ENCODE measurements at places on chromosomes 3 and 15.

DNA sequence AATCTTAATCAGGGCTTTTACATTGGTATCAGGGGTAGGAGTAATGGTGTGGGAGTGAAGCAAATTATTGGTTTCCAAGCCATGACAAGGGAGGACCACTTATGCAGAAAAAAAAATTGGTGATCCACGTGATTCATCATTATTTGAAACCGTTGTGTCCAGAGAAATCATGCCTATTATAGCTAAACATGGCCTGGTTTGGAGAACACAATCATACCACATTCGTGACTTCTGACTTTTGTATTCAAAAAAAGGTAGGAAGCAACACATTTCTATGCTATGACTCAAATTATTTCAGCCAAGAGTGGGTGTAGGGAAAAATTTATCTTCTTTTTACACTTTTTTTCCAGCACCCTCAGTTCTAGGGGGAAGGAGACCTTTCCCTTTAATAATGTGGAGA is 924.3 kb upstream of the GBE1 start:
- no peak for DNase-seq

GRCh38 chr15:64438653-64439447 is 21.5 kb upstream of the ZNF609 start:
- DNase-seq, result no peak

GRCh38 chr15:93109336-93110102 is 20.5 kb upstream of the RGMA start:
- no peak for DNase-seq

- peak; percentile 22 for DNase-seq
These were observed 728 bp downstream of the TRANK1 start for GRCh38 chr3:36944012-36944640.

DNA sequence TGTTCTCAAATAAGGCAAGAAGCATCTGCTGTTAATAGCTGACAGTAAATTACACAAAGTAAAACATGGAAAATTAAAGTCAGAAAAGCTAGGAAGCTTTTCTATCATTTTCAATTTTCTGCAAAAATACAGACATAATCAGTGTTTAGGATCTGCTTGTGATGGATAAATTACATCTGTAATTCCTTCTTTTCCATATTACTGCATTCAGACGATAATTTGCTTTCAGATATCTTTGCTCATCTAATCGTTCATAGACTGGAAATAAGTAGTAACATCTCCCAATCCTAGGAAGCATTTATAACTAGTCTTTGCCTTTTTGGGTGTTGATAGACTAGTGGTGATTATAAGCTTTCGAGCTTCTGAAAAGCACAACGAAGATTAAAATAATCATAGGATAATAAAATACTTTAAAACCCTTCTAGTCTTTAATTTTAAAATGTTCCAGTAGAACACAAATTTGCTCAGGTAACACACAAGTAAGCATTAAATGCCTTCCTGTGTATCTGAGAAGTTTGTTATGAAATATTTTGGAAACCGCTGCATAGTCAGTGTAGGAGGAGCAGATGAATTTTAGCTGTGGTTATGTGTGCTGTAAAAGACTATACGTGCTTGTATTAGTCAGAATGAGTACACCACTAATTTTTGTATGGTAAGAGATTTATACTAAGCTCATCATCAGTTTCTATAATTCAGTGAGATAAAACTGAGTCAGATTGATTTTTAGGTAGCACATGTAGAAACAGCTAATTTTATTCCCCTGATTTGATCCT is 41.0 kb downstream of the MBNL1 start:
- DNase-seq, result no peak

DNA sequence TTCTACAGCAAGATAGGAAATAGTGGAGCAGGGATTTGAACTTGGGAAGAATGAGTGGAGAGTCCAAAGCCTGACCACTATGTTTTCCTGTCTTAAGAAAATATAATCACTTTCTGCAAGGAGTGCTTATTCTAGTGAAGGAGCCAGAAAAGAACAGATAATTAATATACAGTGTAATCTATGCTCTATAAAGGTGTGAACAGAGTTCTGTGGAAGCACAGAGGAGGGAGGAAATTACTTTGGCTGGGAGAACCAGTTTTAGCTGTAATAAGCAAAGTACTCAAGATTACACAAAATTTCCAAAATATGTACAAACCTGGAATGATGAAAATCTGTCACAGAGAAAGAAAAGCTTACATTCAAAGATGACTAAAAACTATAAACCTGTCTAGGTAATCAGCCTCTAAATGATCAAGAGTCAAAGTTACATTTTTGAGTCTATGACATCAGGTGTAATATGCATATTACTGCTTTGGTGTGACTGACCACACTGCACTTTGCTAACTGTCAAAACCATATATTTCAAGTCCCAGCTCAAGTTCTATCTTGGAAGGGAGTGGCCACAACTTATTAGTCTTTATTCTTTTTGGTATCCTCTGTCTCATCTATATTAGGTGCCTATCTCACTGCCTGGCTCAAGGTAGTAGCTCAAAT is 40.7 kb upstream of the MB21D2 start:
- DNase-seq, result no peak

DNA sequence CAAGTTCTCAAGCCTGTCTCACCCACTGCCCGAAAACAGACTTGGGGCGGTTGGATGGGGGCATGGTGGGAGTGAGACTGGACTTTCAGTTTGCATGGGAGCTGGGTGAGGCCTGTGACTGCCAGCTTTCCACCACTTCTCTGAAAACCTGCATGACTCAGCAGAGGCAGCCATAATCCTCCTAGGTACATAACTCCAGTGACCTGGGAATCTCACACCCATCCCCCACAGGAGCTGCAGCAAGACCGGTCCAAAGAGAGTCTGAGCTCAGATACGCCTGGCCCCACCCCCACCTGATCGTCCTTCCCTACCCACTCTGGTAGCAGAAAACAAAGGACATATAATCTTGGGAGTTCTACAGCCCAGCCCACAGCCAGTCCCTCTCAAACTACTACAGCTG is 107.2 kb downstream of the NSMCE3 start:
- no peak for DNase-seq

DNA sequence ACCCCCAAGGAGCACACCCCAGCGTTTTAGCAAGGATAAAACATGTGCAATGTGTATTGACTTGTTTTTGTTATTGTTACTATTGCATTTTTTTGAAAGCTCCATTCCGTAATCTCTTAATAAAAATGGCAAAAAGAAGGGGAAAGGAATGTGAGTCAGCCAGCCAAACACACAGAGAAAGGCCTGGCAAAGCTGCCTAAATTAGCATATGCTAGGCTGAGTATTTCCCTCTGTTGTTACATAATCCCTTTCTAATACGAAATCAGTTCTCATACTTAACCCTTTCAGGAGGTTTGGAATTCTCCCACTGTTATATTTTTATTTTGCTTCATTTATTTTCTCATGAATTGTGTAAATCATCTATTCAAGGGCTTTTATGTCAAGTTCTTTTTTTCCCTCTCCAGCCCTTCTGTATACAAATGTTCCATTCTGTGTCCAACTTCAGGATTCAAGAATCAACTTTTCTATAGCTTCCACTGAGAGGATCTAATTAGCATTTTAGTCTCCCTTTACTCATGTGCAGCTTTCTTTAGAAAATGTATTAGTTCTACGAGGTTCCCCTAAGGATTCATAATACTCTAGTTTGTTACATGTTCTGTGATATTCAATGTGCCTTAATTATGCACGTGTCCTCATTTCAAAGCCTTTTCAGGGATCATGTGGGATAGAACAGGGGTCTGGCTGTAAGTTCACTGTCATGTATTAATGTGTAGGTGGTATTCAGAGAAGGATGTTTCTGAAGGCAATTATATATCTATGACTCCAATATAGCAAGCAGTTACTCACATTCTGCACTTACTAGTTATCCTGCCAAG is 9.2 kb downstream of the CADM2 start:
- no peak for DNase-seq

- DNase-seq, result no peak
These were observed 388.7 kb upstream of the CFAP20DC start for GRCh38 chr3:59438492-59438891.

GRCh38 chr15:89794627-89795241 is 18.6 kb downstream of the MESP2 start:
- no peak for DNase-seq

DNA sequence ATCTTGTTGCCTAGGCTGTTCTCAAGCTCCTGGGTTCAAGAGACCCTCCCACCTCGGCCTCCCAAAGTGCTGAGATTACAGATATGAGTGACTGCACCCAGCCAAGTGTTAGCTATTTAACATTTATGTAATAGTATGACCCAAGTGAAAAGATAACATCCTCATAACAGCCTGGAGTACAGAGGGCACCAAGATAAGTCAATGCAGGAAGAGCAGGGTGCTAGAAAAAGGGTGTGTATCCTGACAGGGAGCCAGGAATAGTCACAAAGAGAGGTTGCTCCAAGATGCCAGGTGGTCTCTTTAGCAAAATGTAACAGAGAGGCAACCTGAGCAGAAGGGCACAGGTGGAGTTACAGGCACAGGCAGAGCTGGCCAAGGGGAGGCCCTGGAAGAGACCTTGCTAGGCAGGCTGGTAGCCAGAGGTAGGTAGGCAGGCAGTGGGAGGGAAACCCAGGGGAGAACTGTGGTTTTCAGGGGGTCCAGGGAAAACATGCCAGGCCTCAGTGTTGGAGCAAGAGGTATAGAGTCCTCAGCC is 277.4 kb downstream of the ERC2 start:
- DNase-seq, result no peak

- no peak for DNase-seq
These were observed 83.3 kb downstream of the SNRK start for GRCh38 chr3:43369404-43370292.

- no peak for DNase-seq
These were observed 390.1 kb downstream of the IL20RB start for GRCh38 chr3:137347817-137348368.

DNA sequence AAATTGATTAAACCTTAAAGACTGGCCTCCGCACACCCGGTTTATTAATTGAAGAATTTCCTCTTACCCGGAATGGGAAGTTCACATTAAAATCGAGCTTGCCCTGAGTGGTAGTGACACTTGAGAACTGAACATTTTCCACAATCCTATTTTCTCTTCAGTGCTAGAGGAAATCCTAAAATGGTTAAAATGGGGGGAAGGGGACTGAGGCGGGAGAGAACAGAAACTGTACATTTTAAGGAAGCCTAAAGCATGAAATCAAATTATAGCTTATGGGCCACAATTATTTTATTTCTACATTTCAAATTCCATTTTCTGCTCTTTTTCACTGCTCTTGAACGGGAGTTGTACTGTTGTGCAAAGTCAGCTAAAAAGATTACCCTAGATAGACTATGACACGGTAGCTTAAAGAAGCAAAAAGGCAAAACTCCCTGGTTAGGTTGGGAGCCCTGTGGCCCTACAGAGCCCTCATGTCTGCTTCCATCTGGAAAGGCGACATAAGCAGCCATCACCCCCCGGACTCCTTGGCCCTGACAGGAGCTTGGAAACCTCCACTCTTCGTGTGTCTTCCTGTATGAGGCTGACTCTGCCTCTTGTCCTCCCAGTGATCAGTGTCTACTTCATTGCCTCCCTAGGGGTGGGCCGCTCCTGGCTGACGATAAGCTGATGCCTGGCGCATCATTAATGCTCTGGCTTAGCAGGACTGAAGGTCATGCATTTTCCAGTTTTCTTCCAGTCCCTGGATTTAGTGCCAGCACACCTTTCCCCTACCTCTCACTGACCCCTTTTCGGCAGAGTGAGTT is 79.3 kb downstream of the EEFSEC start:
- DNase-seq, result no peak

- DNase-seq, result no peak
These were observed 371.7 kb upstream of the GBE1 start for GRCh38 chr3:82133070-82133606.

DNA sequence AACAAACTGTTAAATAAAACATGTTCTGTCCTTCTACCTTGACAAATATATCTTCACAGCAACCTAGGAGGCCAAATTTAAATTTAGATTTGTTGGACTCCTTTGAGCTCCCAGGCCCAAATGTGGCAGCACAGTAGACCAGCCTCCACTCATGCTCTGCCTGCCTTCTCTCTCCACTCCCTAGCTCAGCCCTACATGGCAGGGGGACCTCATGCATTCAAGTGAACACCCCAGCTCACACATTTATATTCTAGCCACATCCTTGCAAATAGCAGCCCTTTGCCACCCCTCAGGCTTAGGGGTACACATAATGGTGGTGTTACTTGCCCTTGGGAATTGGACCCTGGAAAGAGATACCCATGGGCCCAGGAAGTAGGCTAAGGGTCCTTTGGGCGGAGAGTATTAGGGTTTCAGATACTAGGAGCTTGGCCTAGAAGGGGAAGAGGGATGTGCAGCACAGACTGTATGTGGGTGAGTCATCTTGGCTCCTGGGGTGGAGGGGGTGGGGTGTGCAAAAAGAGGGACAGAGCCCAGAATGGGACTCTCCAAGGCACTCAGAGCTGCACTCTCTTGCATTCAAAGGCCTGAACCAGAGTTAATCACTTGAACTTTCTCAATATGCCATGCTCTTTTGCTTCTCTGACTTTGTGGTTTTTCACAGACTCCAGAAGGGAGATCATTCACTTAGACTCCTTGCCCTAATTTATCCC is 268.4 kb upstream of the ROPN1 start:
- DNase-seq, result no peak

DNA sequence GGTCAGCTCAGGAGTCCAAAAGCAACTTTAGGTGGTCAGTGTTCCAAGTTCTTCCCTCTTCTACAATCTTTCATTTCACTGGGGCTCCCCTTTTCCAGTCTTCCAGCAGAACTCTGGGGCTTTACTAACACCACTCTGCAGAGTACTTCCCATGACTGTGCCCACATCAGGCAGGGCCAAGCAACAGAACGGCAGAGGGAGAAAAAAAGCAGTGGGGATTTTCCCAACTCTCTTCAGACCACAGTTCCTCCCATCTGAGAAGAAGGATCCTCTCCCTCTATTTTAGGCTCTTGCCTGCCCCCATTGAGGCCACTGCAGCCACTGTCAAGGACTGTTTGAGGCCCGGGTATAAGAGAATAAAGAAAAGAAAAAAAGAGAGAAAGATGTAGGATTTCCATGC is 70.7 kb downstream of the TTBK2 start:
- DNase-seq, result no peak

GRCh38 chr3:31065765-31066164 is 171.3 kb upstream of the GADL1 start:
- DNase-seq, result no peak

DNA sequence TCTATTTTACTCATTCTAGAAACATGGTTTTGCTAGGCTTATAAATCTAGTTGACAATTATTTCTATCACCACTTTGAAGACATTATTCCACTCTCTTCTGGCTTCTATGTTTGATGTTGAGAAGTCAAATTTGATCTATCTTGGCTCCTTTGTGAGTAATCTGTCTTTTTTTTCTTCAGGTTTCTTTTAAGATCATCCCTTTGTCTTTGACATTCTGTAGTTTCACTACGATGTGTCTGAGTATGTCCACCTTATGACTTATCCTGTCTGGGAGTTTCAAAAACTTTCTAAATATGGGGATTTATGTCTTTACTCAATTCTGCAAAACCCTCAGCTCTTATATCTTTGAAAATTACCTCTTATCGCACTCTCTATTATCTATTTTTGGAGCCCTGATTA is 41.0 kb upstream of the TMEM158 start:
- no peak for DNase-seq
